CD4-positive, alpha-beta T cell treated with Interleukin-17A for 1 hour (primary cell): ENCODE measurements at places on chromosomes 2 and 18.

DNA sequence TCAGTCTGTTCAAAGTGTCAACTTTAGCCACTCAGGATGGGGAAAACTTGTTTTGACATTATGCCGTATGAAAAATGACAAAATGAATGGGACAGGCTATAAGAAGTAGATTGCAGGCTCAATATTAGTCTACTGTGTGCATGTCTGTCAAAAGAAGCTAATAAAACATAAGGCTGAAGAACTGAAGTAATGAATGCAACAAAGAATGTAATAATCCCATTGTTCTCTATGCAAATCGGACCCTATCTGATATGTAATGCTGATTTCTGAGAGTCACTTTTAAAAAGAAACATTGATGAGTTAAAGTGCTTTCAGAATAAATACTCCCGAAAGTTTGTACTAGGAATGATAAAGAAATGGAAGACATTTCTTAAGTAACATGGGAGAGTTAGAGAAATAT is 172.2 kb downstream of the DLGAP1 start:
- no peak for DNase-seq

DNA sequence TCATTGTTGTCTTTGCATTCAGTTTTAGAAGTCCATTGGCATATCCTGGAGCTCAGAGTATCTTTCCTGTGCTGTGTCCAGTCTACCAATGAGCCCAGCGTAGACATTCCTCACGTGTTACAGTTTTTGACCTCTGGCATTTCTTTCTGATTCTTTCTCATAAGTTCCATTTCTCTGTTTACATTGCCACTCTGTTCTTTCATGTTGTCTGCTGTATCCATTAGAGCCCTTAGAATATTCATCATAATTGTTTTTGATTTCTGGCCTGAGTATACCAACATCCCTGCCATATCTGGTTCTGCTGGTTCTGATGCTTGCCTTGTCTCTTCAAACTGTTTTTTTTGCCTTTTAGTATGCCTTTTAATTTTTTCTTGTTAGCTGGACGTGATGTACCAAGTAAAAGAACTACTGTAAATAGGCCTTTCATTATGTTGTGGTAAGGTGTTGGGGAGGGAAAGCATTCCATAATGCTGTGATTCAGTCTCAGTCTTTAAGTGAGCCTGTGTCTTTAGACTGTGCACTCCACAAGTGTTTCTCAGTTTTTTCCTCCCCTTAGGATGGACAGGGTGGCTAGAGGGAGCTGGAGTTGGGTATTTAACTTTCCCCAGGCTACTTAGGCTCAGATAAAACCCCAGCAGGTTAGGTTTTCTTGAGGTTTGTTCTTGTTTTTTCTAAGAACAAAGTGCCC is 35.6 kb downstream of the CEP192 start:
- DNase-seq = no peak

GRCh38 chr2:8132351-8132831 is 549.5 kb upstream of the ID2 start:
- DNase-seq = no peak

- DNase-seq = no peak
Measured at GRCh38 chr2:239106314-239106908, 258.5 kb downstream of the TWIST2 start.

DNA sequence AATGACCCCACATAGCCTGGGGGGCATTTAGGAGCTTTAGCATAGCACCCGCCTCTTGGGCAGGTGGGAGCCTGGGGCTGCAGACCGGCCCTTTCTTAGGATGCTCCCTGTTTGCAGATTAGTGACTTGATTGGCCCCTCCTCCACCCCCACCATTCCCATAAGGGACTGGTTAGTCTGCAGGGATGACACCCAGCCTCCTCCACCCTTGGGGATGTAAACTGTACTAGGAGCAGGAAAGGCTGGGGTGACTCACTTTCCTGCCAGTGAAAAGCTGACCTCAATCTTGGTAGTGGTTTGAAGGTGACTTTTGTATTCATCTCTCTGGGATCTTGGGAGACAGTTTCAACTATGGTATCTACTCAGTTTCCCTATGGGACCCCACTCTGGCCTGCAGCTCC is 24.2 kb downstream of the CTIF start:
- no peak for DNase-seq
